Nucleus accumbens (tissue), 56 donors: ENCODE measurements at places on chromosomes 4 and X.

DNA sequence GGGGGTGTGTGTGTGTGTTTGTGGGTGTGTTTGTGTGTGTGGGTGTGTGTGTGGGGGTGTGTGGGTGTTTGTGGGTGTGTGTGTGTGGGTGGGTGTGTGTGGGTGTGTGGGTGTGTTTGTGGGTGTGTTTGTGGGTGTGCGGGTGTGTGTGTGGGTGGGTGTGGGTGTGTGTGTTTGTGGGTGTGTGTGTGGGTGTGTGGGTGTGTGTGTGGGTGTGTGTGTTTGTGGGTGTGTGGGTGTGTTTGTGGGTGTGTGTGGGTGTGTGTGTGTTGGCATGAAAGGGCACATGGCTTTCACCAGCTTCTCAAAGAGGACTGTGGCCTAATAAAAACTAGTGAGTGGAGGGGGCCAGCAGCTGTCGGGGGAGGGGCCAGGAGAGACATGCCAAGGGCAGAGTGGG is 25.3 kb upstream of the ZNF185 start:
- no peak for DNase-seq

DNA sequence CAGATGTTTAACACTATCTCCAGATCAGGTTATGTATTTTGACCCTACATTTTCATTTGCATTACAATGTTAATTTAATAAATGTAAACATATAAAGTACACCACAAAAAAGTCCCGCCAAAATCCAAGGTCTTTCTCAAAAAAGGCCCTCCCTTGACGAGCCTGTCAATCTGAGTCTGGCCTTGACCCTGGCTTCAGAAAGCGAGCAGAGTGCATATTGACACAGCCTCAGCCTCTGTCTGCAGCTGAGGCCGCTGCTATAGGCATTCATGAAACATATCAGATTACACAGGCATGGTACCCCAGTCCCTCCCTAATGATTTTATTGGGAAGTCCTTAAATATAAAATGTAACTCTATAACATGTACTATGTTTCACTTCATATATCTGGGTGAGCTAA is 6.2 kb downstream of the MBNL3 start:
- no peak for DNase-seq

DNA sequence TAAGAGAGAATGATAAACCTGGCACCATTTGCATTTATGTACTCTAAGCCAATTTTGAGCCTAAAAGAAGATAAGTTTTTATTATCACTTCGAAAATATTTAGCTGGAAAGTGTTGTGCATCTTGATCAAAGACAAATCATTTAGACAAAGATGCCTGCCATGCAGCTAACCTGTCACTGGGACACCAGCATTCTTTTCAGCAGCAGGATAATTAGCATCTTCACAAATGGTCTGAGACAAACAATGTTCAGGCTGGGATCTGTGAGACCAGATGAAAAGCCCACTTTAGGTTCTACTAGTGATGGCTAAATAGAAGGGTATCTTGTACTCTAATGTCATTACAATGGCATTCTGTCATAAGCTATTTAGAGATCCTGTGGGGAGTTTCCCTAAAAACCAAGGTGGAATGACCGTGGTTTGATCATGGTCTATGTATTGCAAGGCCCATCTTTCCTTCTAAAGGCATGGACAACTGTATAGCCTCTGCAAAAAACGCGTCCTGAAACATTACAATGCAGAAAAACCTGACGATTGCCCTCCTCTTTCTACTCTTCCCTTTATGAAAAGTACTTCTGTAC is 7.2 kb downstream of the PRDM8 start:
- no peak for DNase-seq

DNA sequence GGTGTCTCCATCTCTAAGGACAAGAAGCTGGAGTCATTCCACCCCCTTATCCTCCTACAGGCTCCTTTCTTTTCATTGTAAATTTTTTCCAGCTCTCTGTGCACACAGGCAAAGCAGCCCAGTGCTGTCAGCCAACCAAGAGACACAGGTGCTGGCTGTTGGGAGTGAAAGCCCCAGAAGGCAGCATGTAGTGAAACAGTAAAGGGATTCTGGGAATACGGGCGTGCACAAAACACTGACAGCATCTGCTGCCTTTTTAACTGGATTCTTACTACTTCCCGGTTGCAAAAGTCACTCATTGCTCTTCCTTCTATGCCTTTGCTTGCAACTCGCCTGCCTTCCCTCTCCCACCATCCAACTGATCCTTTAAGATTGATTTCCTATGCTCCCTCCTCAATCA is 208.6 kb upstream of the PRPS2 start:
- no peak for DNase-seq

DNA sequence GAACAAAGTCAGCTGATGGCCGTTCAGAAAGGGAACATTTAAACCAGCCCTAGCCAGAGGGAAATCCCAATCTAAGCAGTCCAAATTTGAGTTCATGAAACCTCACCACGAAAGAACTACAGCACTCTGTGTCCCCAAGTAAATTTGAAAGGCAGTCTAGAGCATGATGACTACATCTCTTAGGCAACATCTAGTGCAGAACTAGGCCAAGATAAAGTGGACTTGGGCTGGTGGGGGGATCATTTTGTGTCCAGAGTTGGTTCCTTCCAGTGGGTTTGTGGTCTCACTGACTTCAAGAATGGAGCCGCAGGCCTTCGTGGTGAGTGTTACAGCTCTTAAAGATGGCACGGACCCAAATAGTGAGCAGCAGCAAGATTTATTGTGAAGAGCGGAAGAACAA is 64.9 kb downstream of the KLHL4 start:
- no peak for DNase-seq

DNA sequence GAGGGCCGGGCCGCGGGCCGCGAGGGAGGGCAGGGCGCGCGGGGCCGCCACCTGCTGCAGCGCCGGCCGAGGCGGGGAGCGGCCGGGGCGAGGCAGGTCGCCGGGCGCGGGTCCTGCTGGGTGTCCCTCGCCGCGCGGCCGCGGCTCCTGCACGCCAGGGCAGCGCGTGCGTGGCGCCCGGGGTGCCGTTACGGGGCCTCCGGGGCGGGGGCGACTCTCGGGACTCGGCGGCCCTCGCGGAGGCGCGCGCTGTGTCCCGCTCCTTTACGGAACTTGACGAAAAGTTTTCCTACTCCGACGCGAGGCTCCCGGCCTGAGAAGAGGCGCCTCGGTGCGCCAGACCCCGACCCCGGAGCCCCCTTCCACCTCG is 329 bp downstream of the TBC1D14 start:
- DNase-seq = no peak

GRCh38 chr4:152278505-152279233 is 257.2 kb downstream of the FBXW7 start:
- DNase-seq = peak; percentile 10

- no peak for DNase-seq
Observed at GRCh38 chr4:166077782-166078181, 204.7 kb downstream of the TLL1 start.

DNA sequence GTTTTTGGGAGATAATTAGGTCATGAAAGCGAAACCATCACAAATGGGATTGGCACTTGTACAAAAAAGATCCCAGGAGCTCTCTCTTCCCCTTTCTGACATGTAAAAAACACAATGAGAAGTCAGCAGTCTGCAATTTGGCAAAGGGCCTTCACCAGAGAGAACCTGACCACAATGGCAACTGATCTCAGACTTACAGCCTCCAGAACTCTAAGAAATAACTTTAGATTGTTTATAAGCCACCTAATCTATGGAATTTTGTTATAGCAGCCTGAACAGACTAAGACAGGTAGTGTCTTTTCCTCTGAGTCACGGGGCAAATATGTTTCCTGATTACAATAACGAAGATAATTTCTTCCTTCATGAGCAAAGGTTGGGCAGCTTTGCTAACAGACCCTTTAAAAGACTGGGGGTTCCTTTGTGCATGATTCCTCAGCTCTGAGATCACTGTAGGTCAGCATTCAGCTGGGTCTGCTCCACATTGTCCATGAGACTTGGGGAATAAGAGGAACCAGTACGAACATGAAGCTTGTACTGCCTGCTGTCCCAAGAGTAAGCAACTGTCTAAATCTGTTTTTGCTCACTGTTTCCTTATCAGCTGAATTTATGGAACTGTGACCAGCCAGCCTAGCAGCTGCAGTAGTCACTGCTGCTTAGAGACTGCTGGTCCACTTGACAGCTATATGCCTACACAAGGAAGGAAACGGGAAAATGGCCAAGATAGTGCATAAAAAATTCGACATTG is 191.6 kb downstream of the ANAPC10 start:
- DNase-seq = no peak

GRCh38 chr4:122293374-122294365 is 85.1 kb upstream of the ADAD1 start:
- peak; percentile 24 for DNase-seq

- peak; percentile 27 for DNase-seq
Observed at GRCh38 chr4:3807822-3808496, 41.8 kb downstream of the ADRA2C start.
